ENCODE measurements at places on chromosomes 13 and 19. TPM values are rescaled to one million over a fixed set of nuclear protein-coding genes. Genes with fewer than 3 reads are reported as not detected.
A peak's percentile ranks its signal among the peaks of the same experiment; 100 is the strongest.

GSX1 gene
- polyA plus RNA-seq: not detected

GRCh38 chr19:57290970-57291369, 10.7 kb downstream of the ZNF460 start:
- no peak for DNase-seq
- H3K27me3 ChIP-seq: no peaks in the 10 kb centered on the region
- H3K4me3 ChIP-seq: no peak overlapping the region
- no peaks in the 10 kb centered on the region for H3K4me1 ChIP-seq

DNA sequence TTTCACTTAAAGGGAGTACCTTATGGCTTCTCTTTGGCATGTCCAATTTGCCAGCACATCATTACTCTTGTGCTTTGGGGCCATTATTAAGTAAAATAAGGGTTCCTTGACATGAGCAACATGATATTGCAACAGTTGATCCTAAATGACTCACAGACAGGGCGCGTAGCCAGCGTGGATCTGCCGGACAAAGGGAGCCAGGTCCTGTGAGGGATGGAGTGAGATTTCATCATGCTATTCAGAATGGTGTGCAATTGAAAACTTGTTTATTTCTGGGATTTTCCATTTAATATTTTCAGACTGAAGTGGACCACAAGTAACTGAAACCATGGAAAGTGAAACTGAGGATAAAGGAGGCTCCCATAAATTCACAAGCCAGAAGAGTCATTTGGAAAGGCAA, 48.6 kb upstream of the WASF3 start:
- no peaks in the 10 kb centered on the region for H3K36me3 ChIP-seq
- no peaks in the 10 kb centered on the region for H3K27me3 ChIP-seq
- H3K4me3 ChIP-seq: no peak overlapping the region
- no peak overlapping the region for H3K27ac ChIP-seq
- no peaks in the 10 kb centered on the region for H3K4me1 ChIP-seq

- H3K4me3 ChIP-seq: no peak overlapping the region
- no peak for DNase-seq
- no peaks in the 10 kb centered on the region for H3K27me3 ChIP-seq
- no peaks in the 10 kb centered on the region for H3K4me1 ChIP-seq
- H3K27ac ChIP-seq: peak overlapping the region; percentile 58
Observed at GRCh38 chr13:41589434-41589833, 132.1 kb downstream of the RGCC start.

DNA sequence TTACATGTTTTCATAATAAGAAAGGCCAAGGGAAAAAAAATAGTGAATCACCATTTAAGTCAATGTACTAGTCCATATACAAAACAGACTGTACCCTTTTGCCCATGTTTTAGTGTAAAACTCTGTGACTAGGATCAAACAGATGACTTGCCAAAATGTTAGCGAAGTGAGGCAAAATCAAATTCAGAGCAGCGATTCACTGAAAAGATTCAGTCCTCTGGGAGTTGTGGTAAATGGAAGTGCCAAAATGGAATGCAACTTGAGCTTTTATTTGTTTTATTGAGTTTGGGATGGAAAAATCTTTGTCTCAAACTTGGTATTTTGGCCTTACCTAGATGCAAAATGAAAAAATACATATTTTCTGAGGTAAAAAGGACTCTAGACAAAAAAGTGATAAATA, 9.1 kb downstream of the CDADC1 start:
- peaks cover 58% of the 10 kb centered on the region for H3K36me3 ChIP-seq
- DNase-seq: no peak
- H3K4me3 ChIP-seq: no peak overlapping the region
- H3K27ac ChIP-seq: no peak overlapping the region
- no peaks in the 10 kb centered on the region for H3K4me1 ChIP-seq

GRCh38 chr13:20069956-20070355, 90.9 kb downstream of the GJA3 start:
- H3K4me1 ChIP-seq: no peaks in the 10 kb centered on the region
- no peaks in the 10 kb centered on the region for H3K27me3 ChIP-seq
- no peak overlapping the region for H3K27ac ChIP-seq

DNA sequence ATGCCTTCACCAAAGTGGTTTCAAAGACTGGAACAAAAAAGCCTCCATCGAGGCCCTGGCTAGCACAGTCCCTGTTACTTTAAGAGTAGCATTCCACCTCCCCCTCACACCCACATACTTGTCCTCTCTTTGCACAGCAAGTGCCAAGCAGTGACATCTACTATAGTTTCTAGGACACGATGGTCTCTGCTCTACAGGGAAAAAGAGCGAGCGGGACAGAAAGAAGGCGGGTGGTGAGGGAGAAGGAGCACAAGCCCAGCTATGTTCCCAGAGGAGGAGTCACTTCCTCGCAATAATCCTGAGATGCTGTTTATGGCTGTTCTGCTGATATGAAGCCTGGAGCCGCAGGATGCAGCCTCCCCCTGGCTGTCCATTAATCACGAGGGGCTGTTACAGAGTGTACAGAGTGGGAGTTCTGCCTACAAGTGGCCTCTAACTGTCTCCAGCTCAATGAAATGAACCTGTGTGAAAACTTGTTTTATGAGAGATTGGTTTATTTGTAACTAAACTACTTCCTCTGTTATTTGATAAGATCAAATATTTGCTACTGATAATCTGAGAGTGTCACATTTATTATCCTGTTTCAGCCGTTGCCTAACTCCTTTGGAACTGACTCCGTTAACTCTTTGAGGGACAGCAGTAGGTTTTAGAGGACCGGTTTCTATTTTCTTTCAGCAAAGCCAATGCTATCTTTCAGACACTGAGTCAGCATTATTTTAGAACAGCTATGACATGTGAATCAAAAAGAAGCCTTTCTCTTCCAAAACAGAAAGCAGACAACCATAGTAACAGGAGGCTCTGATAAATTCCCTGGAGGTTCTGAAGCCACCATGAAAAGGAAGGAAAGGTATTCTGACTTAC, 208.0 kb downstream of the SPRY2 start:
- no peaks in the 10 kb centered on the region for H3K36me3 ChIP-seq
- H3K4me3 ChIP-seq: peak overlapping the region; percentile 36
- peak; percentile 38 for DNase-seq
- peaks cover 24% of the 10 kb centered on the region for H3K4me1 ChIP-seq

DNA sequence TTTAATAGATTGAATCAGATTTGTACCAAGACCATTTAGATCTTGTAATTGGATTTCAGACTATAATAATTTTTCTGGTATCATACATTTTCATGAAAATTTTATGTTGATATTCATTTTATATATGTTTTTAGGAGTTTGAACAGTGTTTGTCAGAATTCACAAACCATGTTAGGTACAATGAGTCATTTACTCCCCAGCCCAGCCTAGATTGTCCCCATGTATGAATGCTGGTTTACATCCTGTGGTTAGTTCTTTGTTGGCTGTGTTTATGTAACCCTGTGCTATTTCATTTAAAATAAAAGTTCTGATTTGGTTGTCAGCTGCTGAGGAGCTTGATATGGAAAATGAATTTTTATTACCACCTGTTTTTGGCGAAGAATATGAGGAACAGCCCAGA, 96.7 kb downstream of the GJA3 start:
- no peak overlapping the region for H3K27ac ChIP-seq
- H3K4me1 ChIP-seq: no peaks in the 10 kb centered on the region
- no peak overlapping the region for H3K4me3 ChIP-seq
- peaks cover 90% of the 10 kb centered on the region for H3K36me3 ChIP-seq
- H3K27me3 ChIP-seq: no peaks in the 10 kb centered on the region
- DNase-seq: no peak

- peak overlapping the region; percentile 80 for H3K27ac ChIP-seq
- DNase-seq: peak; percentile 92
- no peaks in the 10 kb centered on the region for H3K36me3 ChIP-seq
Observed at GRCh38 chr19:9792206-9793070, 23.9 kb upstream of the ZNF846 start.

DNA sequence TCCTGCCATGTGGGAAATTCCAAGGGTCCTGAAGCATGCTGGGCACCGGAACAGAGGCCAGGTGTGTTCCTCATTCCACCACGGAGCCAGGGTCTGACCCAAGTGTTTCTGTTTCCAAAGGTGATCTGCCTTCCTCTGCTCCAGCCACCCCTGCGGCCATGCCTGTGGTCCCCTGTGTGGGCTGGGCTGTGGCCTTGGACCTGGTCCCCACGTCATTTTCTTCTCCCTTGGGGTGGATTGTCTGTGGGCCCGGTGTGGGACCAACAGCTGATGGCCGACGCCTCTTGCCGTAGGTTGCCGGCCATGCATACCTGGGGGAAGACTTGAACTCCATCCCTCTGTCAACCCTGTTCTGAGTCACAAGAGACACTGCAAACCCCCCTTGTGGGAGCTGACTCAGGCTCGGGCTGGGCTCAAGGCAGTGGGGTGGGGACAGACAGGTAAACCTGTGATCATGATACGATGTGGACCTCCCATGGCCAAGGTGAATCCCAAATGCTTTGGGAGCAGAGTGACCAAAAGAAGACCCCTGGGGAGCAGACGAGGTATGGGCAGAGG, 35.0 kb downstream of the ATP11A start:
- no peaks in the 10 kb centered on the region for H3K36me3 ChIP-seq
- no peak overlapping the region for H3K27ac ChIP-seq
- H3K4me1 ChIP-seq: no peaks in the 10 kb centered on the region
- no peak for DNase-seq
- no peaks in the 10 kb centered on the region for H3K27me3 ChIP-seq

DNA sequence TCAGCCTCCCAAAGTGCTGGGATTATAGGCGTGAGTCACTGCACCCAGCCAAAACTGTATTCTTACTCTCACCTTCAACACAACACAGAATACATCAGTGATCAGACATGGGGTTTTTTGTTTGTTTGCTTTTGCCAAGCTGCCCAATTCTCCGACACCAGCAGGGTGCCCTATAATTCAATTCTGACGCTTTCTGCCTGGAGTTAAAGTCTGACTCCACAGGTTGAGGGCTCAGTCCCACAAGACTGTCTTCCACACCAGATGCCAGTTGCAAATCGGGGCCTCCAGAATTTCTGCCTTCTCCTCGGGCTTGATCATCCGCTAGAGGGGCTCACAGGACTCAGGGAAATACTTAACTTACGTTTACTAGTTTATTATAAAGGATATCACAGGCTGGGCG, 22.1 kb downstream of the FBN3 start:
- peaks cover 9% of the 10 kb centered on the region for H3K27me3 ChIP-seq
- DNase-seq: no peak
- H3K36me3 ChIP-seq: no peaks in the 10 kb centered on the region
- no peak overlapping the region for H3K4me3 ChIP-seq

ZNF586 gene
- polyA plus RNA-seq: 3.5 TPM

- no peak overlapping the region for H3K4me3 ChIP-seq
- no peaks in the 10 kb centered on the region for H3K4me1 ChIP-seq
- no peaks in the 10 kb centered on the region for H3K36me3 ChIP-seq
- peaks cover 19% of the 10 kb centered on the region for H3K27me3 ChIP-seq
Observed at GRCh38 chr19:35206379-35206778, 22.2 kb downstream of the FAM187B start.

- no peaks in the 10 kb centered on the region for H3K27me3 ChIP-seq
- H3K4me3 ChIP-seq: no peak overlapping the region
- peak; percentile 82 for DNase-seq
- H3K27ac ChIP-seq: no peak overlapping the region
Observed at GRCh38 chr13:30832845-30833332, 73.2 kb upstream of the MEDAG start.

DNA sequence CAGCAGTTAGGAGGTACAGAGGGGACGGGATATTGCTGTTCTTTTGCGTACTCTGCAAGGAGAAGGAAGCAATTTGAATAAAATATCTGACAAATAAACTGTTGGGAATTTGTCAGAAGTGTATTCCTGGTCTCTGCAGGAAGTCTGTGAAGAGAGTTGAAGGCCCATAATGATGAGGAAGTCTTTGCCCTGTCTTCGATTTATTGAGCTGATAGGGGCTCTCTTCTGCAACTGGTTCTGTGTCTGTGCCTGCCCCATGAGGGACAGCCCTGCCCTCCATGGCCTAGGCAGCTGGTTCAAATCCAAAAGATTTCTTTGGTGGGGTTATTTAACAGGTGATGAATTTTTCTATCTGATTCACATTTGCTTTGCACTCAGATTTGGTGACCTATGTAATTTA, 339.7 kb upstream of the EDNRB start:
- no peaks in the 10 kb centered on the region for H3K4me1 ChIP-seq
- no peaks in the 10 kb centered on the region for H3K27me3 ChIP-seq
- no peak overlapping the region for H3K27ac ChIP-seq
- no peak for DNase-seq

ACER1 gene
- not detected for polyA plus RNA-seq

DNA sequence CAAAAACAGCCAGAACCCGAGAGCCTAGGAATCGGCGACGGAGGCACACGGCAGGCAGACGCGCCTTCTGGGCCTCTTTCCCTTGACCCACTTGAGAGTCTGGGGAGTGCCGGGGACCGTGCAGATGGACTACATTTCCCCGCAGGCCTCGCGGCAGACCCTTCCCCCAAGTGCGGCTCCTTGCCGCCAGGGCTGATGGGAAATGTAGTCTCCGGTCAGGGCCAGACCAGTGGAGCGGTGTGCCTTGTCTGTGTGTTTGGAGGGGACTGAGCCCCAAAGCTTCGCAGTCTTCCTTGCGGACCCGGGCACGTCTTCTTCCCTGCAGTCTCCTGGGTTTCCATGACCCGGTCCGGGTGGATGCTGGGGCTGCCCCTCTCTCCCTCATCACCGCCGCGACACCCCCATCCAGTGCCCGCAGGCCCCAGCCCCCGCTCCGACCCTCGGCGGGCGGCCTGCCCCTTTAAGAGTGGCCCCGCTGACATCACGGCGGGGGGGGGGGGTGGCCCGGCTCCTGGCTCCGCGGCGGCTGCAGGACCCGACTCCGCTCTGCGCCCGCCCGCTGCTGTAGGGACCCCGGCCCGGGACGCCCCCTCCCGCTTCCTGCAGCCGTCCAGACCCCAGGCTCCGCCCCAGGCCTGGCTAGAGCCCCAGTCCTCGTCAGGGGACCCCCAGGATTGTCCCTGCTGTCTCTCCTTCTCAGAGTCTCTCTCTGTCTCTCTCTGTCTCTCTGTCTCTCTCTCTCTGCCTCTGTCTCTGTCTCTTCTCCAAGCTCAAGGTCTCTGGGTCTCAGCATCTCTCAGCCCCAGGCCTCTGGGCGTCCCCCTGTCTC, 758 bp upstream of the CACNG7 start:
- DNase-seq: peak; percentile 89
- H3K4me1 ChIP-seq: no peaks in the 10 kb centered on the region
- H3K27me3 ChIP-seq: peaks cover 20% of the 10 kb centered on the region
- peak overlapping the region; percentile 77 for H3K4me3 ChIP-seq

ADGRE1 gene
- 11.2 TPM for polyA plus RNA-seq

GRCh38 chr19:44344255-44344654, 12.2 kb downstream of the ZNF112 start:
- no peak for DNase-seq
- no peak overlapping the region for H3K27ac ChIP-seq
- H3K4me1 ChIP-seq: no peaks in the 10 kb centered on the region
- H3K4me3 ChIP-seq: no peak overlapping the region

DNA sequence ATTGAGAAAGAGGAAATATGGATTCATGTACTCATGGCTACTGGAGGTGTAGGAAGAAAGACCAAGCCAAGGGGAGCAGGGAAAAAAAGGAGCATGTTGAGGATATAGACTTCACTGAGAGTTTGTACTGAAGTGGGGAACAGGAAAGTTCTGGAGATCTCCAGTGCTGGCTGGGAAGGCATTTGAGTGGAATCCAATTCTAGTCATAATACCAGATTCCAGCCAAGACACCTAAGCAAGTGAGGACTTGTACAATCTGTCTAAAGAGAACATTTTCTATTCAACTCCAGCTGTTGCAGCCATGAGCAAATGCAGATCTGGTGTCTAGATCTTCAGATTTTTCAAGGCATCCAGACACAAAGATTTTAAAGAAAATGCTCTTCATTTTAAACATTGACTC, 412.5 kb downstream of the OXGR1 start:
- no peak overlapping the region for H3K27ac ChIP-seq
- no peak overlapping the region for H3K4me3 ChIP-seq
- no peaks in the 10 kb centered on the region for H3K36me3 ChIP-seq
- no peak for DNase-seq

Measured in SK-N-SH (cell line).